Erythroblast (primary cell): ENCODE measurements at places on chromosomes 6 and 20.

GRCh38 chr20:25856256-25856884 is 159.7 kb upstream of the ZNF337 start:
- no peak for DNase-seq

DNA sequence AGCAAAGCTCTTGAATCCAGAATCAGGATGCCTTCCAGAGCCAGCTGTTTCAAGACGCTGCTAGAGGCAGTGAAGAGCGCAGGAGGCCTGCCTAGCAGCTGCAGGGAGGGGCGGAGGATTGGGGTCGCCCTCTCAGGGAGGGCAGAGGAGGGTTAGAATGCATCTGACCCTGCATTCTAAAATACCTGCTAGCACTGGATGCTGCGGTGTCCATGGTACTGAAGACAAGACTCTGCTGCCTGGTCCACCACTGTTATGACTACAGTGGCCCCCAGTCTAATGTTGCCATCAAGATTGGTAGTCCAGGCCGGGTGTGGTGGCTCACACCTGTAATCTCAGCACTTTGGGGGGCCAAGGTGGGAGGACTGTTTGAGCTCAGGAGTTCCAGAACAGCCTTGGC is 193.7 kb upstream of the PROKR2 start:
- DNase-seq, result no peak

DNA sequence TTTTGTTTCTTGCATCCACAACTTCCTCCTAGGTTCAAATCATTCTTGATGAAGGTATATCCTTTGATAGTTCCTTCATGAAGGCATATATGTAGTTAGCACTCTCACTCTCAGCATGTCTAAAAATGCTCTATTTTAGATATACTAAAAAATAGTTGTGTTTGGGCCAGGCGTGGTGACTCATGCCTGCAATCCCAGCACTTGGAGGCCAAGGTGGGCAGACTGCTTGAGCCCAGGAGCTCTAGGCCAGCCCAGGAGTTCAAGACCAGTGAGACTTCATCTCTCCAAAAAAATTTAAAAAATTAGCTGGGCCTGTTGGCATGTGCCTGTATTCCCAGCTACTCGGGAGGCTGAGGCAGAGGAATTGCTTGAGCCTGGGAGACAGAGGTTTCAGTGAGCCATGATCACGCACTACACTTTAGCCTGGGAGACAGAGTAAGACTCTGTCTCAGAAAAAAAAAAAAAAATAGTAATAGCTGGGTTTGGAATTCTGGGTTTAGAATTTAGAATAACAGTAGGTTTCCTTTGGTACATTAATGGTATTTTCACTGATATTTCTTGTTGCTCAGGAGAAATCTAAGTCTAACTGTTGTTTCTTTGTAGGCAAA is 7.0 kb downstream of the SERAC1 start:
- DNase-seq, result no peak

- no peak for DNase-seq
Observed at GRCh38 chr20:4267242-4267641, 251.9 kb upstream of the RNF24 start.

DNA sequence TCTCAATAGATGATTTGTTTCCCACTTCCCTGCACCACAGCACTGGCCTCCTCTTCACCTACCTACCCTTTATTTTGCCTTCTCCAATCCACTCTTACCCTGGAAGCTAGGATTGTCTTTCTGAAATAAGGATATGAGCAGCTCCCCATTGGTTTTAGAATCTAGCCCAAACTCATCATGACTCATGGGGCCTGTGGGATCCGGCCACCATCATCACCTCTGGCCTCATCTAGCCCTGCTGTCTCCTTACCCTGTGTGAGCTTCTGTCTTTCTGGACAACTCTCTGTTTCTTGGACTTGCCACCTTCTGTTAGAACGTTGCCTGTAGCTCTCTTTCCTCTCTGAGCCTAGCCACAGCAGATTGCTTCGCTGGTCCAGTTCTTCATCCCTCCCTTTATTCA is 277.1 kb downstream of the PAX1 start:
- no peak for DNase-seq

- DNase-seq, result no peak
Observed at GRCh38 chr6:117078624-117079023, 186.7 kb upstream of the VGLL2 start.

DNA sequence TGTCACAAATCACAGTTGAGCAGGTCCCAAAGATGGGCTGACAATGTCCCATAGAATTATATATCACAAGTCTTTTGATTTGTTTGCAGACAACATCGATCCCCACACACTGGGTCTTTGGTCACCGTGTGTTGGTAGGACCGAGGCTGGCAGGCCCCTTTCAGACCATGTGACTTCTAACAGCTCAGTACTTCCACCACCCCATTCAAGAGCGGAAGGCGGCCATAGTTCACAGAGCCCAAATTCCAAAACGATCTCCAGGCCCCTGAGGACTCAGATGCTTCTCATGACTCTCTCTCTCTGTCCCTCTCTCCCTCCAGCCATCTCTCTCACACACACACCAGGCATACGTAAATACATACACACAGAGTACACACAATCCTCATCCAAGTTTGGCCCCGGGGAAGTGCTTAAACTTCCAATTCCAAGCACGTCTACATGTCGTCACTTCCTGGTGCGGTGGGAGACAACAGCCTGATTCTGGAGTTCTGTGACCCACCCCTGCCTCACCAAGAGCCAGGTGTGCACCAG is 155.9 kb upstream of the INSM1 start:
- no peak for DNase-seq

GRCh38 chr6:110930781-110931180 is 27.7 kb upstream of the GTF3C6 start:
- no peak for DNase-seq

GRCh38 chr6:40312213-40313015 is 274.8 kb downstream of the LRFN2 start:
- no peak for DNase-seq

DNA sequence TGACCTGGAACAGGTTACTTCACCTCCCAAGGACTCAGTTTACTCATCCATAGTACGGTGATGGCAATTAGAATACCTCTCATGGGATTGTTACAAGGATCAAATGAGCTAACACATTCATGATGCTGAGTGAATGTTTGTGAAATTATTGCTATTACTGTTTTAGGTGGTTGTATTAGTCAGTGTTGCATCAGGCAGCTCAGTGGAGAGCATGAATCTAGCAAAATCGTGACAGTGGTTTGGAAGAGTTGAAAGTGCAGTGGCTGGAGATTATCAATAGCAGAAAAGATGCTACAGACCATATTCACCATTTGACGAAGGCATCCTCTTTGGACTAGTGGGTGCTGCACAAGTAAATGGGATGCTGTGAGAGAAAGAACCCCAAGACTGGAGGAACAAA is 50.4 kb upstream of the CTNNBL1 start:
- no peak for DNase-seq

GRCh38 chr6:14974792-14975470 is 270.9 kb upstream of the JARID2 start:
- peak; percentile 65 for DNase-seq

DNA sequence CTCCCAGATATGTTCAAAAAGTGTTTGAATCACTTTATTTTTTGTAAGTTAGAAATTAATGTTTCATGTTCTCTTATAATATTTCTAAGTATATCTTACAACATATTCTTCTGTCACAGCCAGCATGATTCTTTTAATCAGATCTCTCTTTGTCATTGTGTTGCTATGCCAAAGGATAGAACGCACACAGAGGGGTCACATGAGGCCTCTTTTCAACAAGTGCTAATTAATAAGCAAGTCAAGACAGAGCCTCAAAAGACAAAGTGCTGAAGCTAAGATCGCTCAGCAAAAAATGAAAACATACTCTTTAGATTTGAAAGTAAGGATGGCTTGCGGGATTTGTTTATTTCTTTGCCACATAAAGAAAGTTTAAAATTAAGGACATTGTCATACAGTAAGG is 508.8 kb upstream of the PTCHD4 start:
- DNase-seq, result no peak

GRCh38 chr6:4388675-4389074 is 253.3 kb upstream of the ECI2 start:
- DNase-seq, result no peak

GRCh38 chr20:50182346-50182745 is 8.3 kb upstream of the CEBPB start:
- no peak for DNase-seq

- DNase-seq, result no peak
Observed at GRCh38 chr6:123771126-123771525, 32.5 kb upstream of the NKAIN2 start.

- peak; percentile 94 for DNase-seq
Observed at GRCh38 chr6:27867051-27867944, 44.9 kb downstream of the OR2B2 start.

DNA sequence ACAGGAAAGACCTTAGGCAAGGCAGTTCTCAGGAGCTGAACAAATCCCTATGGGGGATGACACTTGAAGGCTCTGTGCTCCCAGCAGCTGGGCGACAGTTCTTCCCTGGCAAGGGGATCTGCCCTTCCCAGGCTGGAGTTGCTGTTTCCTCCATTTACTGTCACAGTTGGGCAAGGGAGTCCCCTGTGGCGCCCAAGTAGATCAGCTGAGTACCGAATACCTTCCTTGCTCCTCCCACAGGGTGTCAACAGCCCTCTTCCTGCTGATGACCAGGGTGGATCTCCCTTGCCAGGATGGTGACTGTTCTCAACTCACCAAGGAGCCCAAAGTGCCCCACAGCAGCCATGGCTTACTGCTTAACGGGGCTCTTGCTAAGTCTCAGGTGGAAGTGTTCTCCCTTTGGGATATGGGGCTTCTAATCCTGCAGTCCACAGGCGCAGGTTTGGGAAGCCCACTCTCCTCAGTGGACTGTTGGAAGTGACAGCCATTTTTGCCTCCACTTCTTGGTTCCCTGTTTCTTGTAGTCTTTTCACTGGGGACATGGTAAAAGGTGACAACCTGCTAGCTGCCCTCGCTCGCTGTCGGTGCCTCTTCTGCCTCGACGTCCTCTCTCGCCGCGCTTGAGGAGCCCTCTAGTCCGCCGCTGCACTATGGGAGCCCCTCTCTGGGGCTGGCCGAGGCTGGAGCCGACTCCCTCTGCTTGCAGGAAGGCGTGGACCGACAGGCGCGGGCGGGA is 5.7 kb upstream of the PSMG4 start:
- DNase-seq, result no peak
